ENCODE measurements at places on chromosomes 13 and 19. TPM values are rescaled to one million over a fixed set of nuclear protein-coding genes. Genes with fewer than 3 reads are reported as not detected.

DNA sequence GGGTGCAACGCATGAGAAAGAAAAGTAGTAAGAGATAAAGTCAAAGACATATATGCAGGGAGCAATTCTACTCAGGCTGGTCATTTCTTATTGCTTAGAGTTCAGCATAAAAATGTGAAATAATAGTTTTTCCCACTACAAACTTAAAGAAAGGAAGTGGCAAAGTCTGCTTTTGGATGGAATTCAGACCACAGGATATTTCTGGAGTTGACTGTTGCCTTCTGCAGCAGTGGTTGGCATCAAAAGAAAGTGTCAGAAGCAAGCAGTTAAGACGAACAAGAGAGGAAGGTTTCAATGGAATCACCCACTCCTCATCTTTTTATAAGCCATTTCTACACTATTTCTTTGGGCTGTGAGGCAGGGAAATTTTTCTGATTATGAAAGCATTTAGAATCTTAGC, 36.2 kb upstream of the TRPC4 start:
- DNase-seq, result no peak

The XRCC1 gene
- 11.0 TPM for polyA plus RNA-seq

GRCh38 chr13:114118086-114118485, 14.3 kb downstream of the RASA3 start:
- DNase-seq, result no peak

GRCh38 chr13:82654861-82655855, 1227.1 kb downstream of the SLITRK1 start:
- peak; percentile 61 for DNase-seq

DNA sequence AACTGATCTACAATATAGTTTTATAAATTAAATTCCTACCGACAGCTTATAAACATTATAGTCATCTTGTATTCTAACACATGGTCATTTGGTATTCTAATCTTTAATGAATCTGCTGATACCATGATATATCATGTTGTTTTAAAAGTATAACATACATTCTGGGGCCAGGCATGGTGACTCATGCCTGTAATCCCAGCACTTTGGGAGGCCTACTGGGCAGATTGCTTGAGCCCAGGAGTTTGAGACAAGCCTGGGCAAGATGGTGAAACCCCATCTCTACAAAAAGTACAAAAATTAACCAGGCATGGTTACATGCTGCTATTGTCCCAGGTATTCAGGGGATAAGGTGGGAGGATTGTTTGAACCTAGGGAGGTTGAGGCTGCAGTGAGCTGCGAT, 3.1 kb downstream of the ZNF383 start:
- DNase-seq, result no peak

The IZUMO4 gene
- 8.6 TPM for polyA plus RNA-seq

The RNF113B gene
- not detected for polyA plus RNA-seq

The RAB8A gene
- 12.1 TPM for polyA plus RNA-seq

- DNase-seq, result no peak
Measured at GRCh38 chr19:2191456-2192310, 27.9 kb downstream of the DOT1L start.

DNA sequence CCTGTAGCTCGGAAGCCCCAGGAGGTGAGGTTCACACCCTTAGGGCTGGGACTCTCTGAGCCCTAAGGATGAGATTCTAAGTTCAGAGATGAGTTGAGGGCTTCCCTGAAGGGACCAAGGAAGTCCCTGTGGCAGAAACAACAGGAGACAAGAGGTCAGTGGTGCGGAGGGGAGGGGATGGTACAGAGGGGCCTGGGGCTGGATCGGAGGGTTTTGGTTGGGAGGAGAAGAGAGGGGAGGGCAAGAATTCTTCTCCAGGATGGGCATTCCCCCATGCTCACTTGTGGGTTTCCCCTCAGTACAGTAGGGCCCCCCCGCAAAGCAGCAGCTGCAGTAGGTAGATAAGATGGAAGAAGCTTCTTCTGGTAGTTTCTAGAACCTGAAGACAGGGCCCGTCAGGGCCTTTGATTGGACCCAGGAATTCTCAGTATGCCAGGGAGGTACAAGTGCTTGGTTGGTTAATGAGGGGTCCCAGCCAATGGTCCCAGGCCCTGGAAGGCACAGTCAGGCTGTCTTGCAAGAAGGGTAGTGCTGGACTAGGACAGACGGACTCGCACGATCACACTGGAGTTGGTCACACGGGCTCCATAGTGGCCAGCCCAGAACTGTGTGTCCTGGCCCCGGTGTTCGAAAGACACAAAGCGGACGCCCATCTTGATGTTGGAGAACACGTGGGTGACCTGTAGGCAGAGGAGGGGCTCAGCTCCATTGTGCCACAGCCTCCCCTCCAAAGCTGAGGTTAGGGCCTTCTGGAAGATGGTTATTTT, 7.3 kb downstream of the FBXO27 start:
- DNase-seq, result no peak

DNA sequence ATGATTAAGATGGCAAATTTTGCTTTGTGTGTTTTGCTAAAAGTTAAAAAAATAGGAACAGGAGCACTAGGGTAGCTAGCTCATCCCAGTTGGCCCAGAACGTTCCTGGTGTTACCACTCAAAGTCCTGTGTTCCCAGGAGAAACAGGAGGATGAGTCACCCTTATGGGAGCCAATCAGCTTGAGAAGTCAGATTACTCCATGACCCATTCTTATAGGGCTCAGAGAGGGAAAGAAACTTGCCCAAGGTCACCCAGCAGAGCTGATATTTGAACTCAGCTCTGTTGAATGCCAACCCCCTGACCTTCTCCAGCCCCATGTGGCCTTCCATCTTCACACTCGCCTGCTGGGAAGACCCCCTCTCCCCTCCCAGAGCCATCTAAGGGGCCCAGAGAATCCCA, 13.0 kb downstream of the NMRK2 start:
- no peak for DNase-seq

- DNase-seq, result no peak
Measured at GRCh38 chr13:54637366-54637765, 1608.8 kb downstream of the OLFM4 start.

DNA sequence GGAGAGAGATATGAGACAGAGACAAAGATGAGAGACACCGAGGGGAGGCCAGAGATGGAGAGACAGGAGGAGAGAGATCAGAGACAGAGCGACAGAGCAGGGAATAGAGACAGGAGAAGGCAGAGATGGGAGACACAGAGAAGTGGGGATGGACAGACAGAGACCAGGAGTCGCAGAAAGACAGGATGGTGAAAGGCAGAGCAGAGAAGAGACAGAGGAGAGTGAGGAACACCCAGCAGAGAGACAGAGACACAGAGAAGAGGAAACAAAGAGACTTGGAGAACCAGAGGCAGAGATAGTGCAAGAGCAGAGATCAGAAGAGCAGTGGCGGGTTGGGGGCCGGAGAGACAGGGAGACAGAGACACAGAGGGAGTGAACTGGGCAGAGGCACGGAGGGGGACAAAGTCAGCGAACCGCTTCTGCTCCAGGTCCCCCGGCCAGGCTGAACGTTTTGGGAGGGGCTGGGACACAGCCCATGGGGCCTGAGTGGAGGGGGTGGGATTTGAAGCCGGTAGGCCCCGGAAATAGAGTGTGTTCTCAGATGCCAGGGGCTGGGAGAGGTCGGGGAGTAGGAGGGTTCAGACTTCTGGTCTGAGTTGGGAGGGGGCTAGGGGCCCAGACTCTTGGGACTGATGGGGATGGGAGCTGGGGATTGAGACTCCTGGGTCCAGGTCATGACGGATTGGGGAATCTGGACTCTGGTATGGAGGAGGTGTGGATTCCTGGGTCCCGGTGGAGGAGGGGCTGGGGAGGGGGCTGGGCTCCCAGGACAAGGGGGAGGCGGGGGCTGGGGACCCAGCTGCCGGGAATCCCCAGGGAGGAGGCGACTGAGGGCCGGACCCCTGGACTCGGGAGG, 654 bp downstream of the ZNF579 start:
- DNase-seq, result peak; percentile 42

- no peak for DNase-seq
Measured at GRCh38 chr13:107258599-107259187, 690.8 kb upstream of the ARGLU1 start.

- peak; percentile 75 for DNase-seq
Measured at GRCh38 chr13:113411216-113412023, 41.9 kb downstream of the ADPRHL1 start.

DNA sequence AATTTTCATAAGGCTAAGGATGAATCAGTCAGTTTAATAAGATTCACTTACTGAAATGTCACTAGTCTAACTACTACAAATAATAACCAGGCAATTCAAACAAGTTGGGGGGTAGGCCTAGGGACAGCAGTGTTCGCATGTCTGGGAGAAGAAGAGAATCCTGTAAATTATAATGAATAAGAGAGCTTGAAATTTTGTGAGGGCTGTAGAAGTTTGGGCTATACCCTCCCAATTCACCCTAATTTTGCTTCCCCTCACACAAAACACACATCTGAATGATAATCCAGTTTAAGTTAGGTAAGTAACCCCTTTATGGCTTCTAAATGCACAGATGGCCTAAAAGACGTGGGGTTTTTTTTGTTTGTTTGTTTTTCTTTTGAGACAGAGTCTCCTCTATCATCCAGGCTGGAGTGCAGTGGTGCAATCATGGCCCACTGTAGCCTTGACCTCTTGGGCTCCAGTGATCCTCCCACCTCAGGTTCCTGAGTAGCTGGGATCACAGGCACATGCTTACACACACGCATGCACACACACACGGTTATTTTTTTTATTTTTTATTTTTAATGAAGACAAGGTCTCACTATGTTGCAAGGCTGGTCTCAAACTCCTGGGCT, 69.9 kb downstream of the TBC1D4 start:
- DNase-seq, result no peak

GRCh38 chr13:36026531-36026930, 104.7 kb downstream of the DCLK1 start:
- no peak for DNase-seq

- DNase-seq, result no peak
Measured at GRCh38 chr13:95098916-95099315, 202.3 kb downstream of the ABCC4 start.

GRCh38 chr19:38464421-38465082, 31.1 kb downstream of the RYR1 start:
- no peak for DNase-seq

GRCh38 chr19:9115307-9115813, at the start of gene OR7G1:
Gene OR7G1, minus strand, starts transcription at chr19:9115763. Its CDS starts 0 bp downstream, at chr19:9115763.
- DNase-seq, result no peak

DNA sequence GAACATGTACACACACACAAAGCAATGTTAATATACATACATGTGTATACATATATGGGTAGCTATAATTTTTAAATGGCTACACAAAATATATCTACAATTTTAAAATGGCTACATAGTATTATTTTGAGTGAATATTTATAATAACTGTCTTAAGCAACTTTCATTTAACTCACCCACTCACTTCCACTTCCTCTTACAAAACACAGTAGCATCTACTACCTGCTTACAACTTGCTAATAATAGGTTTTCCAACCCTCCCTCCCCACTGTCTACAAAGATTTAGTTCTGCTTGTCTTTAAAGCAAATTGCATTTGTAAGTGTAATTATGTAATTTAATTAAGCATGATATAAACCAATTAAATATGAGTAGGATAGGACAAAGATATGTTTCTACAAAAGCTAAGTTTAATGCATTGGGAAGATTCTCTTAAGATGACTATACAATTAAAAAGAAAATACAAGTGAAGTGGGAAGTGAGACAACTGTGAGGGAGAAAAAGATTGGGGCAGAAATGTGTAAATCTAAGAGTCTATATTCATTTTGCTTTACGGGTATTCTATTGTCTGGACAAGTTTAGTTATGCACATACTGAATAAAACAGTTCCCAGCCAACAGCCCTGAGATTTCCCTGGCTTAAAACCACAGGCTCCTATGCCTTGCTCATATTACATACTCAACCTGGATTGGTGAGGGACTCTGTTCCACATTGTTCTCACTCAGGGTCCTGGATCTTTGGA, 583.1 kb downstream of the EFNB2 start:
- DNase-seq, result no peak

The TJP3 gene
- polyA plus RNA-seq, result 0.06 TPM

The CGB8 gene
- not detected for polyA plus RNA-seq

DNA sequence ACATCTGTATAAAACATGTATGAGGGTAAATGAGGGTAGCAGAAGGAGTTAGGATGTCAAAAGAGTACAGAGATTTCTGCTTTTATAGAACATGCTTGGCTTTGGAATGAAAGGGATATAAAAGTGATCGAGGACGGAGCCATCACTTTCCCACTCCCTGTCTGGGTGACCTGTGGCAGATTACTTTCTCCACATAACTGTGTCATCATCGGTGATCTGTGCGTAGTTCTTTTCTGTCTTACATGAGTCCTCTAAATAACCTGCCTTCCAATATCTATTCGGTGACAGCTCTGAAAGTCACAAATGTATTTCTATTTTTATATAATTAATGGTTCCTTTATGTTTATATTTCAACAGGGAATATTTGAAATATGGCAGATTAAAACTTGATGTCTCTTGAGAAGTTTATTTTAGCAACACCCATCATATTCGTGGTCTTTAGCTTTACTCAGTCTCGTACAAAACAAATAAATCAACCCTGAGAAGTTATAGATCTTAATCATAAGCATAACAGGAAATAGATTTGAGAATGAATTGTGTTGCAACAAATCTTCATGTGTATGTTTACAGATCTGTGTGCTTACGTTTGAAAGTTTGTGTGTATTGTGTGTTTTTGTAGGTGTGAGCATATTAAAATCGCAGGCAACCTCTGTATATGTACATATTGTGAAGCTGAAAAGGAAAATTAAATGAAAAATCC, 1094.3 kb downstream of the EFNB2 start:
- DNase-seq, result no peak

The TSSK6 gene
- 0.29 TPM for polyA plus RNA-seq

DNA sequence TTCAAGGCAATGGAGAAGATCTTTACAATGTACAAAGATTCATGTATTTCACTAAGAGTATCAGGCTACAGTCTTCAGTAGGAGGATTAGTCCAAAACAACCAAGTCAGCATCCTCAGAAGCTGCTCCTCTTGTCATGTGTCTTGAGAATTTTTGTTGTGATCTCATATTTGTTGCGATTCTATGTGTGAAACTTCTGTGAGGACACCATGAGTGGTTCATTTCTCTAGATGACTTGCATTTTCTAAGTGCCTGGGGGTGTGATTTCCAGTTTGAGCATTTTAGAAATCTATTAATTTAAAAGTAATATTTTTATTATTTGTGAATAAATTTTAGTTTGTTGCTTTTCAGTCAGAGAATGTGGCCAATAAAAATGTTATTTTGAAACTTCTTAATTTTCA, 94.5 kb downstream of the RAP2A start:
- DNase-seq, result no peak

DNA sequence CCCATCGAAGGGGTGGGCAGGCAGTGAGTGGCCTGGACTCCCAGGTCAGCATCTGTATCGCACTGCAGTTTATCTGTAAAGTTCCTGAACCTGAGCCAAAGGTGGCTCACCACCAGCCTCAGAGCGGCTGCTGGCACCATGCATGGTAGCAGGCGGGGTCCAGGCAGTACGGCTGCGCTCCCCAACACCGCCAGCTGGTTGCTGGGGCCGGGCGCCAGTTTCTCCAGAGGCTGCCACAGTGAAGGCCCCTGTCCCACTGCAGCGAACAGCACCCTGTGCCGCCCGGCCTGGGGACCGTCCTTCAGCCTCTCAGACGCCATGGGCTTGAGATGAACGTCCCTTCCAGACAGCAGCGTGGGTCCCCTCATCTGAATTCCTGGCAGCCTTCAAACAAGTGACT, 109.8 kb downstream of the KDM4B start:
- peak; percentile 57 for DNase-seq

The CHST8 gene
- polyA plus RNA-seq, result 0.13 TPM

GRCh38 chr19:41478875-41479756, 36.2 kb downstream of the ERICH4 start:
- DNase-seq, result no peak
